ENCODE measurements at places on chromosomes 1 and 21.

DNA sequence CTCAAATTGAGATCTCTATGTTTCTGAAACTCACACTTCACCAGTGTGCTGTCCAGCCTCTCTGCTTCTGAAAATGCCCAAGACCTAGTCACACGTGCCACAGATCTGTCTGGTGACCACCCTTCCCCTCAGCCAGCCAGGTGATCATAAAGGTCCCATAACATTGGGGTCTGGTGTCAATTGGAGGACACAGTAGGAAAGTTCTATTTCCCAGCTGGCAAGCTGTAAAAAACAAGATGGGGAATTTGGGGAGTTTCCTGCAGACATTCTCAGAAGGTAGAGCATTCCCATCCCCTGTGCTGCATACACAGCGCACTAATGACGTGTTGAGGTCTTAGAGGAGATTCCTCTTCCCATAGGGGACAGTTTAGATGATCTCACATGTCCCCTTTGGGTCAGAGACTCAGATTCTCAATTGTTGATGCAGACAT is 50.1 kb downstream of the RPS6KA1 start:
- no peak for DNase-seq

- DNase-seq, result no peak
These were observed 21.8 kb downstream of the RXRG start for GRCh38 chr1:165423136-165423535.

- DNase-seq, result peak; percentile 69
These were observed at the start of gene TTC34 for GRCh38 chr1:2801535-2802291. TSS of gene TTC34 (minus strand) at chr1:2801693. CDS start at chr1:2800827, 866 bp downstream.

- no peak for DNase-seq
These were observed 5.2 kb downstream of the ADAMTS4 start for GRCh38 chr1:161193561-161194235.

DNA sequence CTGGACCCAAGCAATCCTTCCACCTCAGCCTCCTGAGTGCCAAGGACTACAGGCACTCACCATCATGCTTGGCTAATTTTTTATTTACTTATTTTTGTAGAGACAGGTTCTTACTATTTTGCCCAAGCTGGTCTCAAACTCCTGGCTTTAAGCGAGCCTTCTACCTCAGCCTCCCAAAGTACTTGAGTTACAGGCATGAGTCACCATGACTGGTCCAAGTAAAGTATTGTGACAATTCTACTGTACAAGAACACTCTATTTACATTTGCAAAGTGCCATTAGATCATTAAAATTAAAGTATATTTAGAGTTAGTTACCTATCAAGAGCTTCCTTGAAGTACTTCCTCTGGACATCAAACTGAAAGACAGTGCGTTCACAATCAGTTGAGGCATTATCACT is 44.8 kb downstream of the NRDC start:
- DNase-seq, result peak; percentile 5

DNA sequence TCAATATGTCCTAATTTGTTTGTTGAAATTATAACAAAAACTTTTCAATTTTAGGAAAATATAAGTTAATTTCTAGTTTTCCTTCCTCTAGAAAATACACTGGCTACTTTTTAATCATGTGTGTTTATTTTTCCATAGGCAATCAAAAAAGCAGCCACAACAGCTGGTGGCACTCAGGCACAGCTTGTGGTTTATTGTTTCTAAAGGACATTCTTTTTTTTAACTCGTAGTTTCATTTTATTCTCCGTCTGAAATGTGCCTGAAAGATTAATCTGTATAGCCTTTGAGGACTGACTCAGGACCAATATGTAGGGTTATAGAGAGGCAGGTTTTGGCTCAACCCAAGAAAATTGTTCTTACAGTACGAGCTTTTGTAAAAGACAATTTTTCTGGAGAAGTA is 20.7 kb upstream of the STX12 start:
- no peak for DNase-seq

GRCh38 chr1:98979463-98979862 is 25.2 kb downstream of the PLPPR5 start:
- DNase-seq, result no peak

GRCh38 chr1:198858033-198858432 is 219.2 kb downstream of the PTPRC start:
- DNase-seq, result no peak

- no peak for DNase-seq
These were observed 114.9 kb upstream of the GUCA2B start for GRCh38 chr1:42038261-42038660.

- no peak for DNase-seq
These were observed 1.6 kb downstream of the RASSF5 start for GRCh38 chr1:206508956-206509355.
